Thymus (tissue), 14 donors: ENCODE measurements at places on chromosomes 5 and 9. TPM values are rescaled to one million over a fixed set of nuclear protein-coding genes. Genes with fewer than 3 reads are reported as not detected.

DNA sequence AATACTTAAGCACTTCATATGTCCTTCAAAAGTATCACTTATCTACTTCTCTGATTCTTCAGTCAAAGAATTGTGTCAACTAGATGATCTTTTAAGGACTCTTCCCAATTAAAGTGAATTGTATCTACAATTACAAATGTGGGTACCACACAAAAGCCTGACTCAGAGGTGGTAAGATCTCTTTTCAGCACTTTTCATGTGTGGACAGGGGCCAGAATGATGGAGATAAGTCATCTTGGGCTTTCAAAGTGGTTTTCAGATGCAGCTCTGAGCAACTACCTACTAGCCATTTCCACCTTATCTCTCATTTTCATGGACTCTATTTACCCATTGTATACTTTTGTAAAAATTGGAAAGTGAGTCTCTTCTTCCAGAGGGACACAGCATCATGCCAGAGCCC is 8.4 kb downstream of the COX7C start:
- no peak overlapping the region for H3K27ac ChIP-seq
- H3K4me3 ChIP-seq: no peak overlapping the region
- peaks cover 4% of the 10 kb centered on the region for H3K36me3 ChIP-seq
- H3K27me3 ChIP-seq: no peaks in the 10 kb centered on the region
- no peak for DNase-seq

- H3K4me3 ChIP-seq: no peak overlapping the region
- H3K27ac ChIP-seq: peak overlapping the region; percentile 54
- H3K36me3 ChIP-seq: no peaks in the 10 kb centered on the region
- peaks cover 11% of the 10 kb centered on the region for H3K4me1 ChIP-seq
These were observed 146.2 kb upstream of the RASA1 start for GRCh38 chr5:87121304-87122150.

FGF10 gene
- 0.59 TPM for polyA plus RNA-seq

DNA sequence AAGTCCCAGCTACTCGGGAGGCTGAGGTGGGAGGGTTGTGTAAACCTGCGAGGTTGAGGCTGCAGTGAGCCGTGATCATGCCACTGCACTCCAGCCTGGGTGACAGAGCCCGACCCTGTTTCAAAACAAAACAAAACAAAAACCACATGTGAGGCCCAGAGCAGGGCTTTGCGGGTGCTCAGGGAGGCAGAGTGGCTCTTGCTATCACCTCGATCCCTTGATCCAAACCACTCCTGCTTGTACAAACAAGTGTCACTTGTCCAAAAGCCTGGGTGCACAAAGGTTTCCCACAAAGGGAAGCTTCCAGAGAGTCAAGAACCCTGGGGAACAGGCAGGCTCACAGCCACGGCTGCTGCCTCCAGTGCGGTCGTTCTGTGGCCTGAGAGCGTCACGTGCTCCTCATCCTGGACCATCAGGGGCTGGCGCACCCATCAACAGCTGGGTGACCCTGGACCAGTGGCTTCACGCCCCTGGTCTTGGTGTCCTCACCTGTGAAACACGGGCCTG is 162.7 kb downstream of the C9orf50 start:
- DNase-seq: no peak
- no peaks in the 10 kb centered on the region for H3K36me3 ChIP-seq
- H3K27me3 ChIP-seq: peaks cover 6% of the 10 kb centered on the region
- H3K27ac ChIP-seq: peak overlapping the region; percentile 84
- no peak overlapping the region for H3K4me3 ChIP-seq
- H3K4me1 ChIP-seq: peaks cover 56% of the 10 kb centered on the region

DNA sequence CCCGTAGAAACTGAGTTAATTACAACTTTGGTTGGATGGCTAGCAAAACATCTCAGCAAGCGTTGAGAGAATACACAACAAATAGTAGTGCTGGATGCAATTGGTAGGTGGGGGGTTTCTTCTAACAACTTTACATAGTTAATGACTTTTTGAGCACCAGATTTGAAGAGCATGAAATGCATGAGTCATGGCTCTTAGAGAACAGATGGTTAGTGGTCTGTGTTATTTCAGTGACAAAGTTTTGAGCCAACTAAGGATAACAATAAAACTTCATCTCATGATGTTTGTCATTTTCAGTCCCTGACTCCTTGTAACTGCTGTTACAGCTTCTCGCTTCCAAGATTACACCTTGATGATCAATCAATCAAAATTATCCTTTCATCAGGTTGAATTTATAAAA is 399.0 kb upstream of the BRINP1 start:
- no peak overlapping the region for H3K27ac ChIP-seq
- no peak for DNase-seq
- H3K27me3 ChIP-seq: no peaks in the 10 kb centered on the region
- H3K4me1 ChIP-seq: no peaks in the 10 kb centered on the region
- H3K36me3 ChIP-seq: no peaks in the 10 kb centered on the region
- H3K4me3 ChIP-seq: no peak overlapping the region

DNA sequence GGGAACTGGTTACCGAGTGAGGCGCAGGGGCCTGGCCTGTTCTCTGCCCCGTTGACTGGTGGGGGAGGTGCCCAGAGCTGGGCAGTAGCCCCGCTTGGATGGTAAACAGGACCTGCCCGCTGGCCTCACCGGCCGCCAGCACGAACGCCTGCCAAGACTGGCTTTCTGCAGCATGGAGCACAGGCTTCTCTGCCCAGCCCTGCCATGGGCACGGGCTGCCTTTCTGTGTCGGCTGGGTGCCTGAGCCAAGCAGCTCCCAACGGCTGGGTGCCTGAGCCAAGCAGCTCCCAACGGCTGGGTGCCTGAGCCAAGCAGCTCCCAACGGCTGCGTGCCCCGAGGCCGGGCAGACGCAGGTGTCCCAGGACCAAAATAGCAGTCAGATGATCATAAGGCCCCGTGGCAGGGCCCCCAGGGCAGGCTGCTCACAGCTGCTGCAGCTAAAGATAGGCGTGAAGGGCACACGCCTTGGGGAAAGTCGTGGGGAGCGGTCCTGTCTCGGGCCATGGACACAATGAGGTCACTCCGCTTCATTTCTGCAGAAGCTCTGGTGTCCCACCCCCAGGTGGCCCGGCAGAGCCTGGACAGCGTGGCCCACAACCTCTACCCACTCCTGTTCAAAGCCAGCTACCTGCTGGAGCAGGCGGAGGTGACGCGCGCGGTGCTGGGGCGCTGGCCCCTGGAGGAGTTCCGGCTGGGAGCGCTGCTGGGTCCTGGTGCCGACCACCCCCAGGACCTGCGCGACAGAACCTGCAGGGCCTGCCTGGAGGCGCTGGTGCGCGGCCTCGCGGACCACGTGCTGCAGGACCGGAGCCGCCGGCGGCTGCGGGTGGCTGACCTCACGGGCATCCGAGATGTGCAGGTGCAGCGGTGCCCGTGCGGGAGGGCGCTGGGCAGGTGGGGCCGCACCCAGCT is at the start of gene LRRC14B:
LRRC14B (plus strand) TSS at position 460 of the 913 bp plus-strand sequence; CDS start at position 504, 44 bp downstream.
- H3K4me3 ChIP-seq: peak within 1 kb of the TSS; percentile 47
- peaks cover 3% of the 10 kb centered on the region for H3K36me3 ChIP-seq
- peaks cover 13% of the 10 kb centered on the region for H3K4me1 ChIP-seq
- peak; percentile 74 for DNase-seq
- peak within 1 kb of the TSS; percentile 86 for H3K27ac ChIP-seq

DNA sequence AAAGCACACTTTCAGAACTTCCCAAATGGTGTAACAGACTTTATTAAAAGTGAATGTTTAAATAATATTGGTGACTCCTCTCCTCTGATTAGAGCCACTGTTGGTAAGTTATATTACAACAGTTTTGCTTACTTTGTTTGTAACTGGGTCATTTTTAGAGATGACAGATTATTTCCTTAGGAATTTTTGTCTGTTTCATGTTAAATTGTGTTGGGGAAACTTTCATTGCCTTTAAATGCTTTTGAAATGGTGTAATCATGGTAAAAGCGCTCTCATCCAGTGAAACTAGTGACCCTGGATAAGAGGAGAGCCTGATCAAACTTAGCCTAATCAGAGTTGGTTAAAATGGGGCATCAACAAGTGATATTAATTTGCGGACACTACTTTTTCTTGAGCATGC is 39.4 kb downstream of the TNPO1 start:
- H3K4me1 ChIP-seq: peaks cover 4% of the 10 kb centered on the region
- DNase-seq: no peak
- no peak overlapping the region for H3K27ac ChIP-seq
- H3K4me3 ChIP-seq: no peak overlapping the region

OR1N2 gene
- polyA plus RNA-seq: not detected

GRCh38 chr5:176360894-176361436 is 599 bp downstream of the KIAA1191 start:
- H3K4me3 ChIP-seq: peak overlapping the region; percentile 88
- DNase-seq: no peak
- H3K4me1 ChIP-seq: peaks cover 20% of the 10 kb centered on the region
- H3K36me3 ChIP-seq: peaks cover 17% of the 10 kb centered on the region

- no peak overlapping the region for H3K27ac ChIP-seq
- no peak overlapping the region for H3K4me3 ChIP-seq
- no peaks in the 10 kb centered on the region for H3K27me3 ChIP-seq
- no peak for DNase-seq
- no peaks in the 10 kb centered on the region for H3K36me3 ChIP-seq
These were observed 165.7 kb downstream of the SLCO4C1 start for GRCh38 chr5:102130386-102130785.

DNA sequence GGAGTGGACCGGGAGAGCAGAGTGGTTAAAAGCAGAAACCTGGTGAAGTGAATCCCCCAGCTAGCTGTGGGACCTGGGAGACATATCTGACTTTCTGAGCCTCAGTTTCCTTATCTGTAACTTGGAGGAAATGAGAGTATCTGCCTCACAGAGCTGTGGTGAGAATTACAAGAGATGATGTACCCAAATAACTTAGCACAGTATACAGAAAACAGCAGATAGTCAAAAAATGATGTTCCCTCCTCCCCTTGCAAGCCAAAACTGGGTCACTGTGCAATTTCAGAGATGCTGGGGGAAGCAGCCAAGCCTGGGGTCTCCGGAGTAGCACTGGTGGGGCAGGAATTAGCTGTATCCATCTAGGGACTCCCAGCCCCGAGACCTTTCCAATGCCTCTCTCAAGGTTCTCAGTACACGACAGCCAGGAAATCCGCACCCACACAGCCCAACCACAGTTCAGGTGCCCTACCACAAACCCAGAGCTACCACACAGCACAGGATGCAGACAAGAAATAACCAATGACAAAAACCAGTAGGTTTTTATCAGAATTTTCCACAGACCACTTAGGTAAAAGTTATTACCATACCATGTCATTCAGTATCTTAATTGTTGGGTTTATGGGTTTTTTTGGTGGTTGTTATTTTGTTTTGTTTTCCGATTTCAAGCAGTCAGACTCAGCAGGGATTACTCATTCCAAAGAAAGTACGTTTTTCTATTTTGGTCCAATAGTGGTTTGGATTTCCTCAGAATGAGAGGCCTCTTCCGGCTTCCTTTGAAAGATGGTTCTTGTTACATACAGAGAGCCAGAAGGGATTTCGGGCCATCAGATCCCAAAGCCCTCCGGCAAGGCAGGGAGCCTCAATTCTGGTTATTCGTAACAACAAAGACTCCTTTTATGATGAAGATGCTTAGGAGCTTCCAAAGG is 4.9 kb upstream of the HRH2 start:
- DNase-seq: peak; percentile 89
- H3K27me3 ChIP-seq: peaks cover 10% of the 10 kb centered on the region
- peak overlapping the region; percentile 77 for H3K27ac ChIP-seq
- H3K4me3 ChIP-seq: peak overlapping the region; percentile 1
- H3K36me3 ChIP-seq: no peaks in the 10 kb centered on the region

- no peaks in the 10 kb centered on the region for H3K27me3 ChIP-seq
- no peaks in the 10 kb centered on the region for H3K36me3 ChIP-seq
- no peaks in the 10 kb centered on the region for H3K4me1 ChIP-seq
- no peak overlapping the region for H3K27ac ChIP-seq
- DNase-seq: no peak
These were observed 229.2 kb upstream of the WWC1 start for GRCh38 chr5:168062239-168062638.

NPR2 gene
- polyA plus RNA-seq: 9.3 TPM

- H3K4me1 ChIP-seq: no peaks in the 10 kb centered on the region
- H3K27me3 ChIP-seq: no peaks in the 10 kb centered on the region
- H3K4me3 ChIP-seq: no peak overlapping the region
- H3K27ac ChIP-seq: no peak overlapping the region
- DNase-seq: no peak
- no peaks in the 10 kb centered on the region for H3K36me3 ChIP-seq
These were observed 146.7 kb downstream of the GPBP1 start for GRCh38 chr5:57320582-57320981.

CCDC171 gene
- polyA plus RNA-seq: 9.8 TPM

DNA sequence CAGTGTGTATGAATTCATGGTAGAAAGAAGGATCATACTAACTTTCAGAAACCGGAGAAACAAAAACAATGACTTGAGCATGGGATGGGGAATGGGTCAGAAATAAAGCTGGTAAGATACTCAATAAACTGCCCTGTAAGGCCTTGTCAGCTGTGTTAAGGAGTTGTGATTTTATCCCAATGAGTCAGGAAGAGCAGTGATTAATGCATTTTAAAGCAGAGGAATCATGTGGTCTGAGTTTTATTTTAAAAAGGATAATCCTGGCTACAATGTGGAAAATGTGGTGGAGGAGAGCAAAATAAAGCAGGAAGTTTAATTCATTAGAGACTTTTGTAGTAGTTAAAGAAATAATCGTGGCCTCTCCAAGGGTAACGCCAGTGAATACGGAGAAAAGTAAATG is 28.7 kb downstream of the DHX29 start:
- H3K36me3 ChIP-seq: peaks cover 75% of the 10 kb centered on the region
- DNase-seq: no peak
- H3K27me3 ChIP-seq: no peaks in the 10 kb centered on the region
- no peaks in the 10 kb centered on the region for H3K4me1 ChIP-seq

DNA sequence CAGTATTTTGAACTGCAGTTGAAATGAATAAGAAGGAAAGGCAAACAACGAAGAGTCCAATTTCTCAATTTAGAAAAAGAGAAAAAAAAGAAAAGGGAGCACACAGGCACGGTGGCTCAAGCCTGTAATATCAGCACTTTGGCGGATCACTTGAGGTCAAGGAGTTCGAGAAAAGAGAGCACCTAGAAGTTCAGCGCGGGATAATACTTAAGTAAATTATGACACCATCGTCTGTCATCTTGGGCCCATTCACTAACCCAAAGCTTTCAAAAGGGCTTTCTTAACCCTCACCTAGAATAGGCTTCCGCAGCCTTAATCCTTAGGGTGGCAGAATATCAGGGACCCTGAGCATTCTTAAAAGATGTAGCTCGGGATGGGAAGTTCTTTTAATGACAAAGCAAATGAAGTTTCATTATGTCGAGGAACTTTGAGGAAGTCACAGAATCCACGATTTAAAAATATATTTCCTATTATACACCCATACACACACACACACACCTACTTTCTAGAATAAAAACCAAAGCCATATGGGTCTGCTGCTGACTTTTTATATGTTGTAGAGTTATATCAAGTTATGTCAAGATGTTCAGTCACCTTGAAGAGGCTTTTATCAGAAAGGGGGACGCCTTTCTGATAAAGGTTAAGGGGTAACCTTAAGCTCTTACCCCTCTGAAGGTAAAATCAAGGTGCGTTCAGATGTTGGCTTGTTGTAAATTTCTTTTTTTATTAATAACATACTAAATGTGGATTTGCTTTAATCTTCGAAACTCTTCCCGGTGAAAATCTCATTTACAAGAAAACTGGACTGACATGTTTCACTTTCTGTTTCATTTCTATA is 602 bp upstream of the CD274 start:
- no peak for DNase-seq
- no peaks in the 10 kb centered on the region for H3K36me3 ChIP-seq
- no peaks in the 10 kb centered on the region for H3K27me3 ChIP-seq
- H3K27ac ChIP-seq: peak overlapping the region; percentile 59
